ENCODE measurements at places on chromosomes 7 and 10. TPM values are rescaled to one million over a fixed set of nuclear protein-coding genes. Genes with fewer than 3 reads are reported as not detected.

OR6B1 gene
- total RNA-seq = not detected

CYP3A7 gene
- total RNA-seq = not detected

TMEM139 gene
- 5.2 TPM for total RNA-seq

UNCX gene
- not detected for total RNA-seq

PRPS1L1 gene
- not detected for total RNA-seq

ATRNL1 gene
- not detected for total RNA-seq

CCZ1B gene
- total RNA-seq = 73.6 TPM

PTCD1 gene
- 10.4 TPM for total RNA-seq

A1CF gene
- not detected for total RNA-seq

AGR3 gene
- total RNA-seq = not detected

LEP gene
- not detected for total RNA-seq

CNPY1 gene
- not detected for total RNA-seq

SPDYE11 gene
- not detected for total RNA-seq

ZP3 gene
- total RNA-seq = 11.9 TPM

DOCK4 gene
- 25.4 TPM for total RNA-seq

CLEC5A gene
- total RNA-seq = not detected

DGKB gene
- 0.15 TPM for total RNA-seq

AQP1 gene
- 1.2 TPM for total RNA-seq

FAM25C gene
- total RNA-seq = not detected

ATG9B gene
- 1.2 TPM for total RNA-seq

NKX1-2 gene
- total RNA-seq = 0.86 TPM

NEUROD6 gene
- total RNA-seq = not detected

PPIA gene
- total RNA-seq = 3,201 TPM

NUTM2E gene
- total RNA-seq = not detected

MYPN gene
- total RNA-seq = 7.1 TPM

NODAL gene
- not detected for total RNA-seq

CXCL12 gene
- total RNA-seq = 0.12 TPM

DIP2C gene
- total RNA-seq = 3.7 TPM

RAPGEF5 gene
- total RNA-seq = 5.6 TPM

DKK1 gene
- 1,187 TPM for total RNA-seq

PPP1R17 gene
- total RNA-seq = not detected

CFAP46 gene
- total RNA-seq = not detected

TEX47 gene
- not detected for total RNA-seq

ASAH2B gene
- total RNA-seq = 19.6 TPM

EPHA1 gene
- 46.4 TPM for total RNA-seq

SLC26A4 gene
- total RNA-seq = not detected

NRAP gene
- not detected for total RNA-seq

ZNF485 gene
- total RNA-seq = 1.2 TPM

HYAL4 gene
- 0.98 TPM for total RNA-seq

LIPN gene
- not detected for total RNA-seq

TAS2R3 gene
- total RNA-seq = not detected

FFAR4 gene
- total RNA-seq = 1.5 TPM

ANKRD30A gene
- total RNA-seq = 0.12 TPM

Data from PC-3 (cell line).